Stimulated activated CD8-positive, alpha-beta memory T cell treated with anti-CD3 and anti-CD28 coated beads, Interleukin-15, amount 100 ng/mL, for 24 hours (primary cell): ENCODE measurements at places on chromosomes 3 and 15.

DNA sequence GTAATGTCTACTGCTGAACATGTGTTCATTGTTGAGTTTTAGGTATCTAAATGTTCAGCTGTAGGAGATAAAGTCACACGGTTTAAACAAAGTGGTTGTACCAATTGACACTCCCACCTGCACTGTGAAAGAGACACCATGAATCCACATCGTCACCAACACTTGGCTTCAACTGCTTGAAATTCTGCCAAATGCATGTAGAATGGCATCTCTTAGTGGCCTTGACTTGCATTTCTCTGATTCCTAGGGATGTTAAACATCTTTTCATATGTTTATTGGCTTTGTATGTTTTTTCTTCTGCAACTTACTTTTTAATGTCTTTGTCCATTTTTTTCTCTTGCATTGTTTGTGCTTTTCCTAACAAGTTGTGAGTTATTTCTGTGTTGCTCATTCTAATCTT, 43.4 kb downstream of the RPLP1 start:
- DNase-seq, result no peak

GRCh38 chr3:43178891-43179366, 73.0 kb upstream of the POMGNT2 start:
- no peak for DNase-seq

GRCh38 chr3:31572236-31573004, 39.7 kb downstream of the STT3B start:
- DNase-seq, result no peak

GRCh38 chr3:120348065-120348990, 826 bp downstream of the LRRC58 start:
- DNase-seq, result no peak

GRCh38 chr15:46034755-46035154, 399.9 kb downstream of the SQOR start:
- DNase-seq, result no peak

DNA sequence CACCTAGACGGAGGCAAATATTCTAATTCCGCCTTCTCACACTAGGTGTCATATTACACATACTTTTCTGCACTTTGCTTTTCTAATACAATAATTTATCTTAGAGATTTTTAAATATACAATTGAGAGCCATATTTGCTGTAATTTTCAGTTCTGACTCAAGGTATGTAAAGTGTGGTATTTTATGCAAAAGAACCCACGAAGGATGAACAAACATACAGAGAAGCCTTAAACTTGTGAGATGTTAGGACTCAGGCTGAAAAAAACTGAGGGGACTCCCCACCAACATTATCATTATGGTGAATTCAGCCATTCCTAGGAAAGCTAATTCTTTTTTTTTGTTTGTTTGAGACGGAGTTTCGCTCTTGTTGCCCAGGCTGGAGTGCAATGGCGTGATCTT, 9.6 kb downstream of the ZBTB11 start:
- no peak for DNase-seq

GRCh38 chr3:38247366-38248035, 18.1 kb upstream of the SLC22A13 start:
- DNase-seq, result no peak

GRCh38 chr3:32017286-32017685, 35.7 kb downstream of the ZNF860 start:
- DNase-seq, result no peak

DNA sequence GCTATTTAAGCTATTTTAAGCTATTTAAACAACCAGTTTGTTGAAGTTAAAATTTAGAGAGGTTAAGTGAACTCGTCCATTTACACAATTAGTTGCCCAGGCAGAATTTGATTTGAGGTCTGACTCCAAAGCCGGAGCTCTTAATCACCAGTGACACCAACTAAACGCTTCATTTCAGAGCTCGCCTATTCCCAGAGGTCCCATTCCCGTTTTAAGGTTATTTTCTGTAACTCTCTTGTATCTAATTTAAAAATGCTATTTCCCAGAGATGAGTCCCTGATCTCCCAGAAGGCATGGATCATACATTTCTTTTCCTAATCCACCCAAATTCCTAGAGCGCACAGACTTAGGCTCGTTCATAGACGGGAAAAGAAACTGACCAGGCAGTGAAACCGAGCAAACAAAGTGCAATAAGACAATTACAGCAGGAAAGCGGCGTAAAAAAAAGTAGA, 904 bp upstream of the MCTP2 start:
- DNase-seq, result no peak

DNA sequence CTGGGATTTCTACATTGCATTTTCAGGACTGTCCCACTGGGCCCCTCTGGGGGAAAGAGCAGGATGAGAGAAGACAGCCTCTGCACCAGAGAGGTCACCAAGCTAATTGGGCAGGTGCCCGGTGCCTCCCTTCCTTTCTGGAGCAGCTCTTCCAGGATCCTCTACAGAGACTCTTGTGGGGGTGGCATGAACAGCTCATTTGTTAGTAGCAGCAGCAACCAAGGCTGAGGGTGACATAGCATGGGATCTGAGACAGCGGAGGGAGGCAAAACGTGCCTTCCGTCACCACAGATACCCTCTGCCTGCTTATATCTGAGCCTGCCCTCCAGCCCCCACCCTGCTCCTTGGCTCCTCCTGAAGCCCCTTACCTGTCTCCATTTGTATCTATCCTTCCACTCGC, 83.1 kb upstream of the OXTR start:
- no peak for DNase-seq

- DNase-seq, result no peak
Measured at GRCh38 chr3:188365184-188365583, 211.2 kb downstream of the LPP start.

GRCh38 chr15:74128785-74129585, 1.4 kb upstream of the ISLR2 start:
- no peak for DNase-seq

GRCh38 chr3:67357610-67358458, 296.6 kb downstream of the SUCLG2 start:
- DNase-seq, result no peak

- DNase-seq, result no peak
Measured at GRCh38 chr3:33115024-33115768, 1.4 kb downstream of the CRTAP start.

- DNase-seq, result no peak
Measured at GRCh38 chr3:78820542-78820941, 947.3 kb downstream of the ROBO1 start.
